ENCODE measurements at places on chromosomes 5 and 9. TPM values are rescaled to one million over a fixed set of nuclear protein-coding genes. Genes with fewer than 3 reads are reported as not detected.

GRCh38 chr9:92717201-92718085 is 47.2 kb downstream of the BICD2 start:
- DNase-seq = peak; percentile 74

GRCh38 chr5:103291606-103292005 is 33.0 kb downstream of the MACIR start:
- no peak for DNase-seq

DNA sequence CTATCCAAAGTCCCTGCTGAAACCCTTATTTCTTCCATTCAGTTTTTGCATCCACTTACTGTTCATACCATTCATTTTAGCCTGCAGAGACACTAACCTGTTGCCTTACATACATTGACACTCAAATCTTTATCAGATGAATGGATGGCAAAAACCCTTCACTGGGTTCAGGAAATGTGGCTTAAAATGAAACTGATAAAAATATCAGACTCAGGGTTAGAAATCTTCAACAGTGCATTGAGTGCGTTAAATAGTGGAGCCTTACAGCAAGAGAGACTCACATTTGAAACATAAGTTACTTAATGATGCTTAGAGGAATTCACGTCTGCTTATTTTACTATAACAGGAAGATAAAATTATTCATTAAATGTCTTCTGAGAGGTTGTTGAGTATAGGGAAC is 28.0 kb upstream of the BNC2 start:
- DNase-seq = no peak

- no peak for DNase-seq
These were observed 557.4 kb downstream of the BNC2 start for GRCh38 chr9:16312962-16313546.

DNA sequence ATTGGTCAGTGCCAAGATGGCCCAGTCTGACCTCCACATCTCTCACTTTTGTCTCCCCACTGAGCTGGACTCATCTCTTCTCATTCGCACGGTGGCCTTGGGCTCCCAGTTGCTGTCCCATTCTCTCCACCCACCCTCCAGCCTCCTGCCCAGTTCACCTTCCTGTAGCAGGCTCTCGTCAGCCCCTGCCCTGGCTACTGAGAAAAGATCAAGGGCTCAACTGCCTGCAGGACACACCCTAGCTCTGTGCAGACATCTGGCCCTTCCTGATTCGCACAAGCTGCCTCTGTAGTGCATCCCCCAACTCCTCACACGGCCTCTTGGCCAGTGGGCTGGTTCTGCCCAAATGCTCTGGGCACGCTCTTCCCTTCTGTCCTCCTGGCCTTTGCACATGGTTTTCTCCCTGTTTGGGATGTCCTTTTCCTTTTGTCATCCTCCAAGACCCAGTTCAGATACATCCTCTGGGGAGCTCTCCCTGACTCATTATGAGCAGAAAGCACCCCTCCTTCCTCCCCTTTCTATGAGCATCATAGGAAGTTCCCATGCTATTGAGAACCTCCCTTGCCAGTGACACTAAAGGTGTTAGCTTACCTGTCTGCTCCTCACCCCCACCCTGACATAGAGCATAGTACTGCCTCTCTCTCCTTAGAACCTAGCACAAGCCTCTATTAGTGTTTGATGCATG is 78.5 kb upstream of the TGFBR1 start:
- DNase-seq = no peak

The GCNT1 gene
- 7.9 TPM for total RNA-seq

- DNase-seq = no peak
These were observed 72.3 kb upstream of the NEK6 start for GRCh38 chr9:124185413-124185812.

DNA sequence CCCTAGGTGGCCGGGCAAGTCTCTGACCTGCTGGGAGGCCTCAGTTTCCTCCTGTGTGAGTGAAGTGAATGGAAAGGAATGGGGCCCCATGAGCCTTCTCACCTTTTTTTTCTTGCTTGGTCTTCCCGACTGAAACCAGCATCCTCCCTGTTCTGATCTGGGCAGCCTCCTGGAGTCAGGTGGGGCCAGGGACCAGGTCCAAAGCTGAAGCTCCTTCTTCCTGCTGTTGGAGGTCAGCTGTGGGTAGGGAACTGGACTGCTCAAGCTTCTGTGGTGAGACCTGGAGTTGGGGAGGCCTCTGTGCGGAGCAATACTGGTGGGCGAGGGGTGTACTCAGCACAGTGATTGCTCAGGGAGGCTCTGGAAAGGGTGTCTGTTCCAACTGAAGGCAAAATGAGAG is 99.7 kb downstream of the PCSK1 start:
- no peak for DNase-seq

GRCh38 chr9:70195456-70195855 is 63.3 kb upstream of the SMC5 start:
- no peak for DNase-seq

DNA sequence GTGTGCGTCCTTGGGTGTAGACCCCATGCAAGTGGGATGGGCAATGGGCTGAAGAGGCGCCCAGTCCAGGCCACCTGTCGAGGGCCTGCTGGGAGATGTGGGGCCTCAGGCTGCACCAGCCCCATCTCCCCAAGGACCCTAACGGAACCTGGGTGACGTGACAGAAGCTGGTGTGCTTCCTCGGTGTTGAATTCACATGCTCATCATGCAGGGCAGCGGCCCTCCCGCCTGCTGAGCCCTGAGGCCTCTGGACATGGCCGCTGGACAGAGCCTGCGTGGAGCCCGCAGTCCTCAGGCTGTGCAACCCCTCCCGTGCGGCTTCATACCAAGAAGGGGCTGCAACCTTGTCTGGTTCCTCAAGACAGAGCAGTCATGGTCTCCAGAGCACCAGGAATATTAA is 26.8 kb downstream of the TERT start:
- DNase-seq = no peak

The MEF2C gene
- 5.9 TPM for total RNA-seq

The FOCAD gene
- 31.0 TPM for total RNA-seq

GRCh38 chr5:109479260-109479860 is 69.6 kb upstream of the PJA2 start:
- DNase-seq = no peak

The PCDHB4 gene
- total RNA-seq = 2.0 TPM

- no peak for DNase-seq
These were observed 31.0 kb upstream of the IL17B start for GRCh38 chr5:149410071-149410470.

The FGFR4 gene
- 8.2 TPM for total RNA-seq

DNA sequence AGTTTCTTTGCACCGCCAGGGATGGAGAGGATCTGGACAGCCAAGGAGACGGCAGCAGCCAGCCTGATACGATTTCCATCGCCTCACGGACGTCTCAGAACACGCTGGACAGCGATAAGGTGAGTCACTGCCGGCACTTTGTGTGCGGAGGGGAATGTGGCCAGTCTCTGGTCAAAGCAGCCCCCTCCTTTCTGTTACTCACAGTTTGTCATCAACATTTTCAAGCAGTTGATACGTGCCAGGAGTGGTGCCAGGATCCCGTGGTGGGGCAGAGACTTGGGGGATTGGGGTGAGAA is 175.1 kb upstream of the OTULINL start:
- DNase-seq = no peak

The TMED7 gene
- 83.4 TPM for total RNA-seq

GRCh38 chr5:112689155-112689909 is 48.4 kb upstream of the APC start:
- no peak for DNase-seq

- no peak for DNase-seq
These were observed 146.7 kb downstream of the CCDC192 start for GRCh38 chr5:127849891-127850290.

GRCh38 chr9:109632817-109633216 is 134.7 kb upstream of the PTPN3 start:
- no peak for DNase-seq

DNA sequence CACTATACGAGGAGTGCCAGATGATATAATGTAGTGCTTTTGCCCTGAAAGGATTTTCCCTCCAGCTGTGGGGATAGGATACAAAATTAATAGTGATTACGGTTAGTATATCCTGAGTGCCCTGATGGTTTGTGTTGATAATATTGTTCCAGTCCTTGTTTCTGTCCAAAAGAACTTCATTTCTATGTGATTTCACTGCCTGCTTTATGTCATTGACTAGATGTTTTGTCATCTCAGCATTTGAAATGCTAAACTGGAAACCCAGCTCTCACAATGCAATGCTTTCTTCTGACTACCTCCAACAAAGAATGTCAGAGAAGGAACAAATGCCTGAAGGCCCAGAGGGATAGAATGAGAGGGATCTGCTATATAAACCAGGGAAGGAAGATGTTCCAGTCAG is 177.8 kb downstream of the NIPBL start:
- no peak for DNase-seq

DNA sequence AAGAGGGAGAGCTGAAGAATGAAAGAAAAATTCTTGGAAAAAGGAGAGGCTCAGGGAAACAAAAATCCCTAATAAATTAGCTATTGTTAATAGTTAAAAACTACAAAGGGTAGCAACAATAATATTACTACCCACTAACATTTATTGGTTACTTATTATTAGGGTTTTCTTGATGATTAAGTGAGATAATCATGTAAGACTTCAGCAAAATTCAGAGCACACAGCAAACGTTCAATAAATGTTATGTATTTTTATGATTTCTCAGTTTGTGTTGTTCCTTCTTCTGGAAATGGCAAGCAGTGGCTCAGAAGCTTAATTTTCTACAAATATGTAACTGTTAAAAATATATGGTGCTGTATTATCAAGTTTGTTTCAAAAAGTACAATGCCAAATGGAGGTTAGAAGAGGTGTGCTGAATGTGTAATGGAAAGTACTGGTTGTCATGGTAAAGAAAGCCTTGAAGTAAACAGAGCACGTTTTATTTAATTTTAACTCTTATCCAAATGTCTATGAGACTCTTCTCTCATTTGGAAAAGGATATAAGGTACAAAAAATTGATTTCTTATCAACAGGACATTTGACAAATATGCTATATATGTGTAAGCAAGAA is 226.0 kb upstream of the ATP10B start:
- DNase-seq = no peak

DNA sequence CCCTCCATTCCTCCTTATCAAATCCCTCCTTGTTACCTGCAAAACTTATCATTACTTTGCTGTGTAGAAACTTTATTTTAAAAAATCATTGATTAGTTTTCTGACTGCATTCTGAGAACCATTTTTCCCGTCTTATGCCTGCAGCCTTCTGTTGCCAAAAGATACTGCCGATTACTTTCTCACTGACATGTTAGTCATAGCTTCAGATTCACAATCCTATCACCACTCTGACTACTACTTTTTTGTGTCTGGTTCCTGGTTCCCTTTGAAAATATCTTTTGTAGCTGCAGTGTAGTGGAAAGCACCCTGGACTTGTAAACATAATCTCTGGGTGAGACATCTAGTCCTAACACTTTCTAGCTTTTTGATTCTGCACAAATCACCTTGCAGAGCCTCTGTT is 71.7 kb downstream of the NR2F1 start:
- DNase-seq = no peak

The PCDHB16 gene
- 3.4 TPM for total RNA-seq

Data from suprapubic skin (tissue), 4 donors.